ENCODE measurements at places on chromosomes 3 and 15. TPM values are rescaled to one million over a fixed set of nuclear protein-coding genes. Genes with fewer than 3 reads are reported as not detected.

Gene MED12L
- 2.7 TPM for polyA plus RNA-seq

Gene GABRR3
- polyA plus RNA-seq: 0.03 TPM

Gene MEF2A
- 59.3 TPM for polyA plus RNA-seq

Gene HES1
- polyA plus RNA-seq: 65.2 TPM

Gene SLC12A1
- 433 TPM for polyA plus RNA-seq

Gene MUC20
- polyA plus RNA-seq: 32.5 TPM

Gene CHRM5
- polyA plus RNA-seq: 0.35 TPM

- DNase-seq: no peak
These were observed 40.5 kb upstream of the SEC13 start for GRCh38 chr3:10361375-10361774.

GRCh38 chr15:90665288-90666134, 51.6 kb upstream of the BLM start:
- peak; percentile 55 for DNase-seq

GRCh38 chr3:45479621-45480035, 91.3 kb downstream of the LARS2 start:
- no peak for DNase-seq

DNA sequence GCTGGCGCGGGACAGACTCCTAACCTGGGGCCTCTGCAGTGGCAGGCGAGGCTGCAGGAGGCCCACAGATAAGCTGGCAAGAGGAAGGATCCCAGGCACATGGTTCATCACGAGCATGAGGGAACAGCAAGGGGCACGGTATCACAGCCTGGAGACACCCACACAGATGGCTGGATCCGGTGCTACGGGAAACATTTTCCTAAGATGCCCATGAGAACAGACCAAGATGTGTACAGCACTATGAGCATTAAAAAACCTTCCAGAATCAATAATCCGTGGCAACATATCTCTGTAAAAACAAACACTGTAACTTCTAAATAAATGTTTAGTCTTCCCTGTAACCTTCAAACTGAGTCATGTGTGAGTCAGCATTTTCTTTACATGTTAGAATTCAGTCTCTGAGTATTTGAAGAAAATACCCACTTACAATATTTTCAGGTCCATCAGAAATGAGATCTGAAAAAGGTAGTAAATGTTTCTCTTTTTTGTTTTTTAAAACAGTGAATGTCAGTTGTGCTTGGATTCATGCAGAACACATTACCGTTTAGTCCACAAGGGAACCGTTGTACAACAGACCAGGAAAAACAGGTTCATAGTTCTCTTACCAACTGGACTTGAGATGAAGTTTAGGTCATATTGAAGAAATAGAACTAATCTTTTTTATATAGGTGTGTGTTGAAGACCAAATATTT, 75.9 kb downstream of the BOC start:
- DNase-seq: no peak

GRCh38 chr15:62935300-62936081, 107.1 kb upstream of the TPM1 start:
- DNase-seq: no peak

DNA sequence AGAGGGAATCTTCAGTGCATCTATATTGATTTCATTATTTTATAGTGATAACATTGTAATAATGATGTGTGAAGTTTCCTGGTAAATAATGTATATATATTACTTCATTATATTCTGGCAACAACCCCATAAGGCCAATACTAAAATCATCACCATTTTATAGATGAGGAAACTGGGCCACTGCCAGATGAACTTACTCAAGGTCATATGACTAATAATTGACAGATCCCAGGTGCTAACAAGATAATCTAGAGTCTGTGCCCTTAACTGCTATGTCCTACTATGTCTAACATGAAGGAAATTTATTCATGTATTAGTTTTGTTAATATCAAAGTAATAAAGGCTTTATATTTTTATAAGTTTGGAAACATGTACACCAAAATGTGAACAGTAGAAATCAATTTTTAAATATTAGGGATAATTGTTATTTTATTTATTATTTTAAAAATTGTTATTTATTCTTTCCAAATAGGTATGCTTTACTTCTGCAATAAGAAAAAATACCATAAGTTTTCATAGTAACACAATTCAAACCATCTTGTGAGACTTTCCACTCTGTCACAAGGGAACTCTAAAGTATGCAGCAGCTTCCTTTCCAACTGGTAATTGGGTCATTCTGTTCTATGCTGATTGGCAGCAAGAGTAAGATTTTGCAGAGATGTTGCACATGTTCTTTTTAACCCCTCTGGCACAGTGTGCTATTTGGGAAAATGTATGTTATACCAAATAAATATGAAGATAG, 90.8 kb upstream of the CMC1 start:
- DNase-seq: no peak

DNA sequence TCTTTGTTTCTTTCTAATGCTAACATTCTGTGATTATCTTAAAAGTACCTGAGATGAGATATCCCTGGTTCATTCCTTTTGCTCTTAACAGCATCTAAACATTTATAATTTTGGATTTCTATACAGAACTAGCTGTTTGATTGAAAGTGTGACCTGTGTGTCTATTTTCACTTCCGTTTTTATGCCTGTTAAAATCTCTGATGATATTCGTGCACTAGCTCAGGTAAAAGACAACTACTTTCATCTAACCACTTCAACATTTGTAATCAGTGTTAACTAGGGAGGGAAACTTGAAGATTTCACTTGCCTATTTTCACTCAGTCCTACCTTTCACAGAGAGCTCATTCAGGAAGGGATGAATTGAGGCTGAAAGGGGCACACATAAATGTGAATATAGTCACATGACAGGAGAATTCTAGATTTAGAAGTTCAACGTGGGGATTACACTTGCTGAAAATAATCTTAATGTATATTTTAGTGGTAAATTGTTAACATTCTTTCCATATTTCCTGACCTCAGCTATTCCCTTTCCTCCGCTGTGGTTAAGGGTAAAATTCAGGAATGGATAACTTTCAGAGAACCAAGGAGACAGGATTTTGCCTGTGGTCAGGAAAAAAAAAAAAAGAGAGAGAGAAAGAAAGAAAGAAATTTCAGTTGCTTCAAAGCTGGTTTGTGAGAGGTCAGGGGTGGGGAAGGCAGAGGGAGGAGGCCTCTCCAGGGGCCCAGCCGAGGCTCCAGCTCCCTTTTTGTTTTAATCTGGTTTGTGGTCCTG, 159.8 kb upstream of the TSC22D2 start:
- DNase-seq: no peak

DNA sequence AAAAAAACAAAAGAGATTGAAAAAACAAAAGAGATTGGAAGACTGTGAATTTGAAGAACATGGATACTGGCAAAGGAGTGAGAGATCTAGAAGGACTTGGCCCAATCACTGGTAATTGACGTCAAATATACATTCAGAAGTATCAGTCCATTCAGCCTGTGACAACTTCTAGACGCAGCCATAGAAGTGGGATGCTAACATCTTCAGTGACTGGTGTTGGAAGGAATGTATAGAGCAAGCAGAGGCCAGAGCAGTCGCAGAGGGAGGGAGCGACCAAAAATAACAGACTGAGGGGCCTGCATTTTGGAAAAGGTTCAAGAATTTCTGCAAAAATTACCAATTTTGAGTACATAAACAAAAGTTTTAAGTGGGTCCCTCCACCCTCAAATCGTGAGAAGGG, 473.3 kb downstream of the CADM2 start:
- no peak for DNase-seq

DNA sequence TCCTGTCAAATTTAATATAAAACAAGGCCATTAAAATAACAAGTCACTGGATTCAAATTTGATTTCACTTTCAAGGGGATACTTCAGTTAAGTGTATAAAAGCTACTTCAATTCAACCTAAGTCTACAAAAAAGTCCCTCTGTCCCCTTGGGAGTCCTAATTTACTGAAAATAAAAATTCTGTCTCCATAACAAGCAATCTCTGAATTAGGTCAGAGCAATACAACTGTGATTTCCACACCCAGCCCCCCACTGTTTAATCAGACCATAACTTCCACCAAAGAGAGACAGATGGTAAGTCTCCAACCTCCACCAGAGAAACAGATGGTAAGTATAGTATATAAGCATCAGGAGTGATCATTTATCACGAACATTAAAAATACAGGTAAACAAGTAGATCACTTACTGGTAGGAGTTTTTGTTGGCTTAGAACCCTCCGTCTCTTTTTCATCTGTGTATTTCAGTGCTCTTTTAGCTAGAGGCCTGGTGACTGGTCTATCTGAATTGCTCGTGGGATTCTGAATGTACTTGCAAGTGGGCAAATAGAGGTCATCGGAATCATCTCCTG, 12.1 kb downstream of the SGO1 start:
- DNase-seq: no peak

GRCh38 chr3:39332525-39332924, 3.0 kb downstream of the CCR8 start:
- no peak for DNase-seq

DNA sequence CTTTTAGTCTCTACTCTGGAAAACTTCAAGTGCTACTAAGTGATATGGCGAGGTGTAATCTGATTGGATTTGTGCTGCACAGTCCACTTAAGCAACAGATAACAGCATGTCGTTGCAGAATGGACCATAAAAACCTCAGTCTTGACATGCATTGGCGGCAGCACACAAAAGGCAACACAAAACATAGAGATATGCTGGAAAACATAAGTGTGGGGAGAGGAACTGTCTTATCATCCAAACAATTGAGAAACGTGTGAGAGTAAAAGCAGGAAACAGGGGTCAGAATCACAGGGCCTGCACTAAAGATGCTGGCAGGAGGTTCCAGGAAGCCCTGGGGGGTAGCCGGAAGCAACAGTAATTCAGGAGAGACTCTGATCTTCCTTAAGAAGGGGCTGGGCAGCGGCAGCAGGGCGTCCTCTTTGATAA, 82.1 kb downstream of the CGNL1 start:
- DNase-seq: no peak

DNA sequence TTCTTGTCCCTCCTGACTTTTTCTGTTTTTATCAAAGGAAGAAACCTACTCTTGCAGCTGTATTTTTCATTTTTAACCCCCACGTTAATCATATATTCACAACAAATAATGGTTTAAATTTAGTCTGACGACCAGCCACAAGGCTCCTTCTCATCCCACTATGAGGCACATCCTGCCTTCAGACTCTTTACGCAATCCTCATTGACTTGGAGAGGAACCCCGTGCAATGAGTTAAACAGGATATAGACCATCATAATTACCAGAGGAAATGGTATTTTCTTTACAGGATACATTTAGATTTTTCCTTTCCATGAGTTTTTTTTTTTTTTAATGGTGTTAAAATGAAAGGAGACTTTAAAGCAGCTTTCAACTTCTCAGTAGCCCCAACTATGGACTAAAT, 68.5 kb downstream of the WWTR1 start:
- DNase-seq: no peak

GRCh38 chr15:69340243-69340900, 41.7 kb downstream of the PAQR5 start:
- no peak for DNase-seq

- no peak for DNase-seq
These were observed 27.7 kb downstream of the DLG1 start for GRCh38 chr3:197270558-197271317.

DNA sequence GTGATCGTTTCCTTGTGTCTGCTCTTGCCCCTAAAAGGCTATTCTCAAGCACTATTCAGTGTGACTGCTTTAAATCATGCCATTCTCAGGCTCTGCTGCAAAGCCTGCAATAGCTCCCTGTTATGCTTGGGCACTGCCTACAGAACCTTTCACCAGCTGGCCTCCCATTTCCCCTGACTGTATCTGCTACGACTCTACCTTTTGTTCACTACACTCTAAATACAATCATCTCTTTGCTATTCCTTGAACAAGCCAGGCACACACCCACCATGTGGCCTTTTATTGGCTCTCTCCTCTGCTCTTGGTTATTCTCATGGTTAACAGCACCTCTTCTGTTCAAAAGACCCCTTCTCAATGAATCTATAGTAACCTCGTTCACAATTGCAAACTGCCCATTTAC, 29.6 kb upstream of the FNDC3B start:
- DNase-seq: no peak

DNA sequence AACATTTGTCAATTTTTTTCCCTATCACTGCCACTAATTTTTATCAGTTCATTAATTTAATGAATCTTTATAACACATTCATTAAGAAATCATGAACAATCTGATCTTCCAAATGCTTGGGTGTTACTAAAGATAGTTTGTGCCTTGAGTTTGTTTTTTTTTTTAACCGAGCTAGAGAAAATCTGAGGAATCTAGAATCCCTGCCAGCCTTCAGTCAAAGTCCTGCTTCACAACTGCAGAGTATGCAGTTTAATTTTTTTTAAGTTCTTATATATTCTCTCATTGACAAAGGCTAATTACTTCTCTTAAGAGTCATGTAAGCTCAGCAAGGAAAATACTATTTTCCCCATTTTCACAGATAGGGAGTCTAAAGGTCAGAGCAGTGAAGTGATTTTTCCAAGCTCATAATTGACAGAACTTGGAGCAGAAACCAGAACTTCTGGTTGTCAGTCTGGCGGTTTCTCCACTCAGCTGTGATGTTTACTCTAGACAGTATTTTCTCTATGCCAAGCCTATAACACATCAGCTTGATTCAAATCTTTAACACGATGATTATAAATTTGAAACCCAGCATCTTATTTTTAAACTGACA, 55.7 kb downstream of the TNIK start:
- no peak for DNase-seq

GRCh38 chr15:40354408-40355171, 3.4 kb upstream of the DISP2 start:
- DNase-seq: no peak

- no peak for DNase-seq
These were observed 20.6 kb upstream of the EPHB3 start for GRCh38 chr3:184540777-184541681.

DNA sequence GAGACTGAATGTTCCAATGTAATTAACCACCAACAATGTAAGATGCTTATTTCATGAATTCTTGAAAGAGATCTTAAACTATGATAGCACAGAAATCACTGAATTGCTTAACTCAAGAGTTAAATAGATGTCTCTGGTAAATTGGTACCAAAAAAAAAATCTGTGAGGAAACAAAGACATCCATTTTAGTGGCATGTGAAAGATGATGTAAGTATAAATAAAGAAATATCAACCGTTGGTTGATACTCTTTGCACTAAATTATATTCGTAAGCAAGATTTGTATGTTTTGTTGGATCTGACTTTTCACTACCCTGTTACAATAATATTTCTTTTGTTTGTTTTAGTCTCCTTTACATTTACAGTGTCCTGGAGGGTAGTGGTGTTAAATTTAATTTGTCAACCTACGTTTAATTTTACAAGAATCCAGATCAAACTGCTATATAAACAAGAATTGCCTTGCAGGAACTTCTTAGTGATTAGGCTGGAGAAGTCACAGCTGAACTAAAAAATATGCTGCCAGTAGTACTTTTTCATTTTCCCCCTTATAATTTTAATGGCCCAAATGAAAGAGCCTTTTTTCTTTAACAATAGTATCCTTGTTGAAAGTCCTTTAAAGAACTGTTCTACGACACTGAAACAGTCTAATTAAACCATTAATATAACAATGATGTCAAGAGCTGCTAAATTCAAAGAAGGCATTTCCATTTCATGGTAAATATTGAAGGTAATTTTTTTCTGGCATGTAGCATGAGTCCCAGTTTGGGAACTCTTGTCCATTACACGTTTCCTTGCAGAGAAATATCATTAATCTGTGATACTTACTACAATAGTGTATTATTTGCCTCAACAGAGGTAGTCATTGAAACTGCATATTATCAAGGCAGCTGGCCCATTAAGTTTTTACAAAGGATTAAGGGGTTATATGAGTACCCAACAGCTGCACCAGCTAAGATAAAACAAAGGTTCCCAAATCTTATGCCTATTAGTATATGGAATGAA, 109.6 kb upstream of the PHLDB2 start:
- no peak for DNase-seq

GRCh38 chr3:102536456-102536855, 101.6 kb downstream of the ZPLD1 start:
- DNase-seq: peak; percentile 42

All from left kidney (tissue), 8 donors.